ENCODE measurements at places on chromosomes 3 and 15.

DNA sequence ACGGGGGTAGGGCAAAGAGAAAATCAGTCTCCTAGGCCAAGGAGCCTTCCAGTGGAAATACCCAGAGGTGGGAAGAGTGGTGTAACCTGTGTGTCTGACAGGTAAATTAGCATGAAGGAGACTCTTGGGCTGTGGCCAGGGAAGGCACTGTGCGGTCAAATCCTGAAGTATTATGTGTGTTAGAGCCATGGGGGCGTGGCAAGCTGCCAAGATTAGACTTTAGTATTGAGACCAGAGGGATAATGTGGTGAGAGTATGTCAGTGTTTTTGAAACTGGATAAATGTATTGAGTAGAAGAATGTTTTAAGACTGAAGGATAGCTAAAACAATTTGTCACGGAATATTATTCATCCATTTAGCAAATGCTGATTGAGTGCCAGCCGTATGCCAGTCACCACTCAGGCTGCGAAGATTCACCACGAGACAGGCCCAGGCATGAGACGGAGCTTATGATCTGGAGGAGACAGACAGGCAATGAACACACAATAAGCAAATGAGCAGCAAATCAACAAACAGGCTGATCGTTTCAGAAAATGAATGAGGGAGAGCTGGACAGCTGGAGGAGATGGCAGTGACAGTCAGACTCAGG is 445.9 kb downstream of the MCTP2 start:
- DNase-seq, result no peak

DNA sequence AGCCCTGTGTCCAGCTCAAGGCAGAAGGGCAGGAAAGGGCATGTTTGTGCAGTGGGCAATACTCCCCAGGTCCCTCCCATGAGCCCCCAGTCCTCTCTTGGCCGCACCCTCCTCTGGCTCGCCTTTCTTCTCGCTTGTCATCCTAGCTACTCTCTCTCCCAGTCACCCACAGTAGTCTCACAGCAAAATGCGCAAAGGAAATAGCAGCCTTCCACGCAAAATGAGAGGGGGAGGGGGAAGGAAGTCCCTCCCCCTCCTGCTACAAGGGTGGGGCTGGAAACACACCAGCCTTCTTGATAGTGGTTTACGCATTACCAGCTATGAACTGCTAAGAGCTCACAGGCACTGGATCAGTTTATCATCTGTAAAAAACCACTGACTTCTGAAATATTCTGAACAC is 83.8 kb downstream of the GADL1 start:
- DNase-seq, result no peak

DNA sequence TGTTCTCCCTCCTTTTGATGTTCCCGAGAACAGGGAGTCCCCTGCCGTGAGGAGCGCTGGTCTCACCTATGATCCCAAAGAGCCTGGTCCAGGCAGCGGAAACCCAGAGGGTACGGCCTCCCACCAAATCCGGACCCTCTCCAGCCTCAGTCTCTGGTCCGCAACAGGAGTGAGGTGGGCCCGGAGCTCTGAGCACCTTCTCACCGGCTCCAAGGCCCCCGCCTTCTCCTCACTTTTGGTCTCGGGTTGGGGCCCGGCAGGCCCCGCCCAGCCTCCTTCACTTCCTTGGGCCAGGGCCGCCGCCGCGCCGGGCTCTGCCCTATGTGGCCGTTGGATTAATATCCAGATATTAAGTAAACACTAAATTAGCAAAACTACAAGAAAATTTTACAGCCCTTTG is 5.7 kb upstream of the SKOR1 start:
- no peak for DNase-seq

DNA sequence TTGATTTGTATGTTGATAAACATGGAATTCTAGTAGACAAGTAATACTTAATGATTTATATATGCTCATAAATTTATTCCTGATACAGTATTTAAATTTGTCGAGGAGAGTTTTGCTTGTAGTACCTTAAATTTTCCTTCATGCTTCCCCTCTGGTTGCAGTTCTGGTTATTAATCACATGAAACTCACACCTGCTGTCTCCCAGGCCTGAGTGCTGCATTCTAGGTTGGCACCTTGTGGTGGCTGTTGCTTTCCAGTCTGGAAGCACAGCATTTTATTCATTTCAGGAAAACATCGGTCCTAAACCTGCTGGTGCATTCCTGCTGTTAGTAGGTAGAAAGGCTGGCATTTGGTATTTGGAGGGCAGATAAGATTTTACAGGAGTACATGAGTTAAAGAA is 44.9 kb downstream of the ATP1B3 start:
- DNase-seq, result no peak

GRCh38 chr3:31974964-31975363 is 6.1 kb downstream of the OSBPL10 start:
- DNase-seq, result no peak

DNA sequence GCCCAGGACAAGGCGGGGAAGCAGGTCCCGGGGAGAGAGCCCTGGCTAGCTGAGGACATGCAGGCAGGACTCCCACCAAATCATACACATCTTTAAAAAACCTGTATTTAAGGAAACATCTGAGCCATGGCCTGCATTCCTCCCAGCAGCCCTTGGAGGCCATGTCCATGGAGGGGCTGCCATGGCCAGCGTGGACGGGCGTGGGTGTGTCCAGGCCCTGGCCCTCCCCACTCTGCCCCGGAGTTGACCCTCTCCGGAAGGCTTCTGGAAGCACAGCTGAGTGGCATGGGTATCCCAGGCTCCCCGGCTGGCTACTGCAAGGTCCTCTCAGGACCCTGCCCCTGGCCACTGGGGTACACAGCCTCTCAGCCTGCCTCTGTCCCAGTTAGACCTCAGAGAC is 149.8 kb downstream of the NSMCE3 start:
- no peak for DNase-seq
